ENCODE measurements at places on chromosomes 1 and 21.

DNA sequence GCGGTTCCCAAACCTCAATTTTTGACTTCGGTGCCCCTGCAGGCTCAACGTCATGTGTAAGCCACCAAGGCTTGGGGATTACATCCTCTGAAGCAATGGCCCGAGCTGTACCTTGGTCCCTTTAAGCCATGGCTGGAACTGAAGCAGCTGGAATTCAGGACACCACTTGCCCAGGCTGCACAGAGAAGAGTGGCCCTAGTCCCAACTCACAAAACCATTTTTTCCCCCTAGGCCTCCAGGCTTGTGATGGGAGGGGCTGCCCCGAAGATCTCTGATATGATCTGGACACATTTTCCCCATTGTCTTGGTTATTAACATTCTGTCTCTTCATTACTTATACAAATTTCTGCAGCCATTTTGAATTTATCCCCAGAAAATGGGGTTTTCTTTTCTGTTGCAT is 233.3 kb upstream of the ADGRL4 start:
- no peak for DNase-seq

GRCh38 chr1:153415850-153416570 is at the start of gene S100A7A:
TSS of gene S100A7A (plus strand) at chr1:153416520. CDS start at chr1:153418083, 1,563 bp downstream.
- DNase-seq = no peak

DNA sequence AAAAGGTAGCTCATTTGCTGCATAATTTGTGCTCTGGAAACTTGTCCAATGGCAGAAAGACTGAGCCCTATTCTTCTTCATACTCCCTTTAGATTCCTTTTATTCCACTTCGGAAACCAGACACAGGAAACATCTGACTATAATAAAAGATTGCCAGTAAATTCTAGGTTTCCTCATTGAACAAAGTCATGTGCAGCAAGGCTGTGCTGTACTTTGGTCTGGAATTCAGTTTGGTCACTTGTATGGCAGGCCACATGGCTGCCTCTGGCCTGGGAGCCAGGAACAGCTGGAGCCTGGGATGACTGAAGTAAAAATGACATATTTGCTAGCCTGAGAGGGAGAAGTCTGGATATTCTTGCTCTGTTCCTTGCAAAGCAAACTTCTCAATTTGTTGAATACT is 79.6 kb downstream of the ST3GAL3 start:
- no peak for DNase-seq

GRCh38 chr1:93614541-93614940 is 67.1 kb downstream of the BCAR3 start:
- DNase-seq = no peak

- DNase-seq = no peak
Measured at GRCh38 chr1:47931395-47931794, 65.8 kb downstream of the TRABD2B start.

- DNase-seq = no peak
Measured at GRCh38 chr1:170657275-170657853, 6.6 kb upstream of the PRRX1 start.

GRCh38 chr1:89633248-89633799 is 404 bp downstream of the LRRC8C start:
- peak; percentile 48 for DNase-seq

- no peak for DNase-seq
Measured at GRCh38 chr1:145826030-145826429, 2.0 kb downstream of the POLR3C start.

- peak; percentile 70 for DNase-seq
Measured at GRCh38 chr1:202189001-202189790, 4.4 kb upstream of the LGR6 start.

Measured in substantia nigra (tissue), 51 donors.